NCI-H2081 treated with DMSO at 0.1 percent for 48 hours (cell line): ENCODE measurements at places on chromosomes 5 and 9.
A peak's percentile ranks its signal among the peaks of the same experiment; 100 is the strongest.

- no peak for DNase-seq
Measured at GRCh38 chr9:26210338-26210851, 532.2 kb upstream of the TUSC1 start.

DNA sequence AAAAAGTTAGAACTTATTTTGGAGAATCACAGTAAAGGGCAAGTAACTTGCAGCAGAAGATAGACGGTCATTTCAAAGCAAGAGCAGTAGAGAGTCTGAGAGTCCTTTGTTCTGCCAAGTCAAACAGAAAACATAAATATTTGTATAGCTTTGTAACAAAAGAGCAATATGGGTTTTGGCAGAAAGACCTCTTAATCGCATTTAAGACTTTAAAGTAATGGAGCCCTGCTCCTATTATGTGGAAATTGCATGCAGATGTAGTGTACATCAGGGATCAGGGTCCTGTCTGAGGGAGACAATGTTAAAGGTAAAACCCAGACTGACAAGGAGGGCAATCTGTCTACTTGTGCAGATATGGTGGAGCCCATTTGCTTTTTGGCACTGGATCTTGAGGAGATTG lies 87.2 kb downstream of the PGM5 start:
- DNase-seq: peak; percentile 8

DNA sequence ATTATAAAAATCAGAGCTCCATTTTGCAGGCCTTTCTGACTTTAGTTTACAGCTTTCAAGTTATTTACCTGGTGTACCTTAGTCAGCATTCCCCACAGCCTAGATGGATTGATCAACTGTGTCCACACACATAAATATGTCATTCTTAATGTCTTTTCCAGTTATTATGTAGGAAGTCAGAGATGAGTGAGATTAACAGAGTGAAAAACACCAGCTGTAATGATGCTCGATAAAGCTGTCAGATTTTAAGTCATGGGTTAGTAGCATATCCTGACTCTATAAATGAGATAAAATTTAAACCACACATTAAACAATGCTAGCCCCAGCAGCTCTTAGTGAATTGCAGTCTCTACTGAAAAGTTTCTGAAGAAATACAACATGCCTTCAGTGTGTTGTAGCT lies 48.9 kb downstream of the NUDT12 start:
- no peak for DNase-seq

- DNase-seq: no peak
Measured at GRCh38 chr5:173479711-173480110, 136.7 kb downstream of the BOD1 start.

DNA sequence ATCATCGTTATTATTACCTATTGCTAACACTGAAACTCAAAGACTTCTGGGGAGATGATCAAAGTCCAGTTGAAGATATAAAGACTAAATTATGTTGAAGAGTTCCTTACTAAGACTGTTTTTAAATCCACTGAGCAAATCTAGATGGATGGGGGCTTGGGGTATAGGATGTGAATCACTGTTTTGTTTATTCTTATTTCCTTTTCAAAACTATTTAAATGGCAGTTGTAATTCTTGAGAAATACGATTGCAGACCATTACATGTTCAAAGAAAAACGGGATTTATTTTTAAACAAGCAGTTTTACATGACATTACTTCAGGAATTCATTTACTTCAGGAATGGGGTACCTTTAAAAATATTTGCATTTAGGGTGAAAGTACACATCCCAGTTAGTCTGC lies 4.3 kb downstream of the RASGRF2 start:
- DNase-seq: no peak

DNA sequence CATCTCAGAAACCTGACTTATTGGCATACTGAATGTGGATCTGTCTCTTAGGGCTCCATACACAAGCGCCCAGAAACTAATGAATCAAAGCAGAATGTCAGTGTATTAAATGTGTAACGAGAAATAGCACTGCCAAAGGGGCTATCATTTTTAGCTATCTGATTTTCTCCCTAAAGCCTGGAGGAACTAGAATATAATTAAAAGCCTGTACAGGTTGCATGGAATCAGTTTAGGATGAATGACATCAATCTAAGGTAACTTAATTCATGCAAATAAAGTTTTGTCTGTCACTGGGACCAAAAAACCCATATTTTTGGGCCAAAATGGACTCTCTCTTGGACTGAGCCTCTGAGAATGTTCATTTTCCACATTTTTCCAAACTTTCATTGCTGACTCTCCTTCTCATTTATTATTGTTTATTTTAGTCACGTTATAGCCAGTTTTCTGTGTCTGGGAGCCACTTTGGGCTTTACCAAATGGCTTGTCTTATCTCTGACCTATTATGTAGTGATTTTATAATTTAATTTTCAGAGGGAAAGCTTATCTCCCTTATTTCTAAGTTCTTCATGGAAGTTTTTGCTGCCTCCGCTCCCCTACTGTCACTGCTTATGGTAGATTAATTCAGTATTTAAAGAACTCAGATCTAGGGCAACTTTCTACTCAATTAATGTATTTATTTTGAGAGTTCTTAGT lies 47.0 kb downstream of the PRR16 start:
- DNase-seq: no peak

GRCh38 chr9:92517046-92517445 lies 18.7 kb downstream of the ECM2 start:
- DNase-seq: no peak
